ENCODE measurements at places on chromosomes 3 and 15.

GRCh38 chr3:182226995-182227394, 515.3 kb downstream of the SOX2 start:
- no peak for DNase-seq

GRCh38 chr3:18572809-18573208, 147.7 kb upstream of the SATB1 start:
- no peak for DNase-seq

GRCh38 chr3:46070595-46071093, 43.4 kb upstream of the XCR1 start:
- DNase-seq: no peak

- DNase-seq: no peak
These were observed 39.7 kb downstream of the SLC28A1 start for GRCh38 chr15:84924077-84924731.

- no peak for DNase-seq
These were observed 164.1 kb downstream of the ARRDC4 start for GRCh38 chr15:98124581-98124980.

GRCh38 chr3:89533275-89533674, 425.9 kb downstream of the EPHA3 start:
- no peak for DNase-seq

DNA sequence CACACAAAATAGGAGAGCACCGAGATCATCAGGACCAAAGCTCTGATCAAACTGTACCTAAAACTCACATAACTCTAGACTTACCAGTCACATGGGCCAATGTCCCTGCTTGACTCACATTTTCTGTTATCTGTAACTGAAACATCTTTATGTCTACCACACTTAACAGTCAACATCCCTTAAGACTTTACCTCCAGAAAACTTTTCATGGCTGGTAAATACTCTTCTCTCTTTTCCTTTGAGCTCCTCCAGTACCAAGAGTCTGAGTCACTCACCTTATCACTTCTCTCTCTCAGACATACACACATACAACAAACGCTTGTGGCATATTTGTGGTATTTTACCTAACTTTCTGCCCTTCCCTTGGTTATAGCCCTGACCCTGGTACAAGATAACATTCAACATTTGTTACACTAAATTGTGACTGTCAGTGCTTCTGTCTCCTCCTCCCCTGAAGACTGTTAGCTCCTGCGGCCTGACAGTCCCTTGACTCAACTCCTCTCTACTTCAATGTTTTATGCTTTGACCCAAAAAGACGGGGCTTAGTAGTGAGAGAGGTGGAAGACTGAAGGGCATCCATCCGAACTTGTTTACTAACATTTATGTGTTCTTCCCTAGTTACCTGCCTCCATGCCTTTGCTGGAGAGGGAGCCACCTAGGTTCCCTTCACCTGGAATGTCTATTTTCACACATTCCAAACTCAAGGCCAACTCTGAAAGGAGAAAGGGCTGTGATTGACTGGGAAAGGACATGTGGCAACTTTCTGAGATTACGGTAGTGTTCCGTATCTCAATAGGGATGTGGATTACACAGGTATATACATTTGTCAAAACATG, 3.7 kb upstream of the EFHB start:
- no peak for DNase-seq

DNA sequence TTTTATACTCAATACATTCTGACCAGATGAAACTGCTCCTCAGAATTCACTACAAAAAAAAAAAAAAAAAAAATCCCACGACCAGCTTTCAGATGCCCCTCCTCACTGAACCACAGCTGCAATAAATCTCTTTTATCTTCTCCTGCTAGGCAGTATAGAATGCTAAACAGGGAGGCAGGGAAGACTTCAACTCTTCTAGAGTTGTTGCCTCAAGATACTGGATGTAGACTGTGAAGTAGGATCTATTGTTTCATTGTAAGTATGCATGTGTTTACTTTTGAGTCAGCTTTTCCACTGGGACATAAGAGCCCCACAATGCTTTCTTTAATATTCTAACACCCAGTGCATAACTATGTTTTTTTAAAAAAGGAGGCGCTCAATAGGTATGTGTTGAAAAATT, 401.4 kb downstream of the TBL1XR1 start:
- DNase-seq: no peak

GRCh38 chr3:94349310-94349878, 286.5 kb downstream of the NSUN3 start:
- no peak for DNase-seq

DNA sequence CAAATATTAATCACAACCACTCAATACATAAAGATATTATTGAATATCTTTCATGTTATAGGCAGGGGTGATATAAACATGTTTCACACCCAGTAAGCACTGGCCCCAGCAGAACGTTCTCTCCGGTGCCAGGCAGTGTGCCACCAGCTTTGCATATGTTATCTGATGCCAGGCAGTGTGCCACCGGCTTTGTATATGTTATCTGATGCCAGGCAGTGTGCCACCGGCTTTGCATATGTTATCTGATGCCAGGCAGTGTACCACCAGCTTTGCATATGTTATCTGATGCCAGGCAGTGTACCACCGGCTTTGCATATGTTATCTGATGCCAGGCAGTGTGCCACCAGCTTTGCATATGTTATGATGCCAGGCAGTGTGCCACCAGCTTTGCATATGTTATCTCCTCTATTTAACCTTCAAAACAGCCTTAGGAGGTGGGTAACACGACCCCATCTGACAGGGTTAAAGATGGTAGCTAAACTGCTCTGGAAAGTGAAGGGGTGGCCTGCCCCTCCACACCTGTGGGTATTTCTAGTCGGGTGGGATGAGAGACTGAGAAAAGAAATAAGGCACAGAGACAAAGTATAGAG, 6.9 kb downstream of the MUC20 start:
- DNase-seq: no peak

GRCh38 chr15:25185156-25185710, 230.4 kb downstream of the SNRPN start:
- DNase-seq: no peak

GRCh38 chr15:93250209-93250608, 161.2 kb upstream of the RGMA start:
- DNase-seq: no peak

DNA sequence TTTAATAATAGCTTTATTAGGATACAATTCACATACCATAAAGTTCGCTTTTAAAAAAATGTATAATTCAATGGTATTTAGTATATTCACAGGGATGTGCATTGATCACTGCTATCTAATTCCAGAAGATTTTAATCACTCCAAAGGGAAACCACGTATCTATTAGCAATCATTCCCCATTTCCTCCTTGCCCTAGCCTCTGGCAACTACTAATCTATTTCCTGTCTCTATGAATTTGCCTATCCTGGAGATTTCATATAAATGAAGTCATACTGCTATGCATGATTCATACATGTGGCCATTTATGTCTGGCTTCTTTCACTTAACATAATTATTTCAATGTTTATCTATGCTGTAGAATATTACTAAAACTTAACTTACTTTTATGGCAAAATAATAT, 32.0 kb upstream of the CASR start:
- no peak for DNase-seq

DNA sequence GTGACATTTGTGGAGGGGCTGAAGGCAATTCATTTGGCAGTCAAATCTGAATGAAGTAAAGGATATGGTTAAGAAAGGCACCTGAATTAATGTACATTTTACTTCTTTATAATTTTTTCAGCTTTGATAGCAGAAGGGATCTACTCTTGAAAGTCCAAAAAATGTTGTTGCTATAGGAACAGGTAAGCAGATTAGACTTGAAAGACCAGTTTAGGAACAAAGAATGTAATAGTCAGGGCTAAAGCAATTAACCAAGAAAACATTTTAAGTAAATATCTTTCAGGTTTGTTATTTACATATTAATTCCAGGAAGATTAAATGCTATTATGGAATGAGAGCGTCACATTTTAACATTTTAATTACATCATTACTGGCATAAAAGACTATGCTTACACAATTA, 1.1 kb downstream of the ATP13A4 start:
- no peak for DNase-seq

DNA sequence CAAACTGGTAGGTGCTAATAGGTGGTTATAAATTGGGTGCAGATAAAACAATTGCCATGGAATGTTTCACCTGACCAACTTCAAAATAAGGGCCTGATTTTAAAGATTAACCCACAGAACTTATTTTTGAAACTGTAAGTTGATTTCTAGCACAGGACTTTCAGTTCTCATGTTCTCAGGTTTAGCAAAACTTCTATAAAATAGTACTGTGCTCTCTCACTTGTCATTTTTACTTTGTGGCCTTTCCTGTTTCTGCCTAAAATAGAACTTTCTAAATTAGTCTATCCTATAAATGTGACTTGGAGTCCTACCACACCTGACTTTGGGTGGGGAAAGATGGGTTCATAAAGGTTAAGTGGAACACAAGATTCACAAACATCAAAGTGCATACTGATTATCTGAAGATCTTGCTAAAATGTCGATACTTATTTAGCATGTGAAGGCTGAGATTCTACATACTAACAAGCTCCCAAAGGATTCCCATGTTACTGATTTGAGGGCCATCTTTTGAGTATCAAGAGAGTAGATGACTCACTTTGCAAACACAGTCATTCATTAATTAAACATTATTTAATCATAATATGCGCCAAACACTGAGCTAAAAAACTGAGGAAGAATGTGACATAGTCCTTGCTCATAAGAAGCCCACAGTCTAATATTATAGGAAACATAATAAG, 38.6 kb downstream of the BTLA start:
- no peak for DNase-seq

DNA sequence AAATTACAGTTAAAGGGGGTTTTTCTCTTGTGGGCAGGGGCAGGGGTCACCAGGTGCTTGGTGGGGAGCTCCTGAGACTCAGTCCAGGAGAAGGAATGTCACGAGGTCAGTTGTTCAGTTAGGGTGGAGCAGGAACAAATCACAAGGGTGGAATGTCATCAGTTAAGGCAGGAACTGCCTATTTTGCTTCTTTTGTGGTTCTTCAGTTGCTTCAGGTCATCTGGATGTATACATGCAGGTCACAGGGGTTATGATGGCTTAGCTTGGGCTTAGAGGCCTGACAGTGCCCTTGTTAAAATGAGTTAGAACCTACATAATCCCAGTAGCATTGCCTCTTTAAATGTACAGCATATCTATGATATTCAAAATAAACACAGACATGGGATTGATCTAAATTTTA, 120.2 kb upstream of the CHD2 start:
- DNase-seq: no peak

- DNase-seq: no peak
These were observed 197.5 kb upstream of the BCL6 start for GRCh38 chr3:187942658-187943241.

- peak; percentile 11 for DNase-seq
These were observed 13.4 kb upstream of the FAM98B start for GRCh38 chr15:38440353-38441129.

DNA sequence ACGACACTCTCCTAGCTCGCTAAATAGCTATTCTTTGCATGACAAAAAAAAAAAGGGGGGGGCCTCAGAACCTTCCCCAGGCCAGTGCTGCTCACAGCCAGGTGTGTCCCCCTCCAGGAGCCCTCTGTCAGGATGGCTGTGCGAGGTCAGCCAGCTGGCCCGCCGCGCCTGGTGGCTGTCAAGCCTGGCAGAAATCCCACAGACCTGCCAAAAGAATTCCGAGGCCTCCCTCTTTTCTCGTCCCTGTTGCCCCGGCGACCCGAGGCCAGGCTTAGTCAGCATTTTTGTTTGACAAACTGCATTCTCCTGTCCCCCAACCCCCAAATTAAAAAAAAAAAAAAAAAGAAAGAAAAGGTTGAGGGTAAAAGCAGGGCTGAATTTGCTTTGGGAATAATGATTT, 61.9 kb downstream of the TM4SF4 start:
- DNase-seq: no peak

DNA sequence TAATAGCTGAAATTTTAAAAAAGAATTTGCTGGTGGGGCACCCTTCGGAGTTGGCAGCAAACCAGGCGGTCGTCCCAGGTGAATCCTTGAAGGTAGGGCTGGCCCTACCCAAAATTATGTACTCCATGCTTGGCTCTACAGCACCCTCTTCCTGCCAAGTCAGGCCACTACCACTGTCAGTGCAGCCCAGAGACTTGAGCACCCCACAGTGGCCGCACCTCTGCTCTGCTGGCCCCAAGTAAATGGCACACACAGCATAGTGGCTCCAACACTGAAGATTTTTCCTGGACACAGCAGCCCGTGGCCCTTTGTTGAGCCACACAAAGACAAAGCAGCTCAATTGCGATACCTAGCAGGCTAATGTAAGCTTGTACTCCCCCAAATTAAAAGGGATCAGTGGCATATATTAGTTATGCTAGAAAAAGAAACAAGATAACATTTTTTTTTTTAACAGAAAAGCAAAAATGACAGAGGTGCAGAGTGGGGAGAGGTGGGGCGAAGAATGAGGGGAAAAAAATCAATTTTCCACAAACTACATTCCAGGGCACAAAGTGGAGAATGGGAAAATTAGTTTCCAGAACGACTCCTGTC, 250.5 kb downstream of the UACA start:
- no peak for DNase-seq

DNA sequence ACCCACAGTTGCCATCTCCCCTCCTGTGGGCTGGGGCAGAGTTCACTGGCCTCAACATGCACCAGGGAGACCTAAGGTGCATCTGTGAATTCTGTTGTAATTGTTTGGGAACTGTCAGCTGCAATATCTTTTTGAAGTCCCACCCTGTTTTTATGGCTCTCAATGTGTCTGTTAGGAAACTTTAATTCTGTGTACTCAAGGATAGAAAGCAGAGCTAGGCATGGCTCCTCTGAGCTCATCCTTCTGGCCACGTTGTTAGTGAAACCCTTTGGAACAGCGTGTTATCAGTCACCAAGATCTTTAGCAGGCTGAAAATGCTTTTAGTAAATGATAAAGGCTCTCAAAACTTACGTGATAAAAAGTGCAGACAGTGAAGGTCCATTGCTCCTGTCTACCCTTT, 33.6 kb upstream of the MTMR10 start:
- no peak for DNase-seq

GRCh38 chr3:107910713-107911259, 180.0 kb downstream of the CD47 start:
- DNase-seq: no peak

- DNase-seq: no peak
These were observed 123.6 kb upstream of the ALCAM start for GRCh38 chr3:105243076-105243475.

DNA sequence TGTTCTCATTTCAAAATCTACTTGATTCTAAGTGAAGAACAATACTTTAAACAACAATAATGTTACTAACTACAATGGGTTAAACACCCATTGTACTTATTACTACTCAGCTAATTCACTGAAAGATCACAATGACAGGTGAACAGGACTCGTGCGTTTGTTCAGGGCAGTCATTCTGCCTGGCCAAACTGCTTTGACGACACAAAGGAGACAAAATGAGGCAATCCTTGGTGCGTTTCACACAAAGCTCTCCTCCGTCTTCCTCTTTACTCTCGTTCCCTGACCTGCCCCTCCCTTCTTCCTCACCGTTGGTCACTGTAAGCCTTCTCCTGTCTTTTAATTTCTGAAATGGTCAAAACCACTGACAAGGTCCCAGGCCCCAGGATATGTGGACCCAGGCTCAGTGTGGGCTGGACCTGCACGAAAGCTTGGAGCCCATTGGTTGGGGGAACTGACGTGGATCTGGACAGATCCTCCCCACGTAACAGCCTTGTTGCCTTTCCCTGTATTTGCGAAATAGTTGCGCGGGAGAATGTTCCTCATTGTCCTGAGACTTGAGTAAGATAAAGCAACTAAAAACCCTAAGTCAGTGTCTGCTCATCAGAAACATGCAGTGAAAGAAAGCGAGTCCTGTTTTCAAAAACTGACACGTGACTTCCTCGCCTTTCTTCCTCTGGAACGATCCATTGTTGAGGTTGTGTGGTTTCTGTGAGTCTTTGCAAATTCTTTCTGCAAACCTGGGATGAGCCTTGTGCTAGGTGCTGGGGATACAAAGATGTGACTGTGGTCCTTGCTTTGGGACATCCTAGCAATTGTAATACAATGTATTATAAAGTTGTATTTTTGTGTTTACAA, 147.1 kb upstream of the RGMA start:
- no peak for DNase-seq

Data from activated CD8-positive, alpha-beta memory T cell treated with anti-CD3 and anti-CD28 coated beads for 1 hour (primary cell).